ENCODE measurements at places on chromosomes 3 and 15. TPM values are rescaled to one million over a fixed set of nuclear protein-coding genes. Genes with fewer than 3 reads are reported as not detected.
A peak's percentile ranks its signal among the peaks of the same experiment; 100 is the strongest.

- no peak overlapping the region for H3K27ac ChIP-seq
- H3K27me3 ChIP-seq = no peaks in the 10 kb centered on the region
- no peak for DNase-seq
- H3K4me3 ChIP-seq = no peak overlapping the region
- H3K4me1 ChIP-seq = peaks cover 13% of the 10 kb centered on the region
- H3K36me3 ChIP-seq = no peaks in the 10 kb centered on the region
These were observed 17.6 kb upstream of the BCL2A1 start for GRCh38 chr15:79988448-79989117.

- no peaks in the 10 kb centered on the region for H3K27me3 ChIP-seq
- H3K4me3 ChIP-seq = peak overlapping the region; percentile 85
- peak overlapping the region; percentile 93 for H3K27ac ChIP-seq
- DNase-seq = peak; percentile 32
- peaks cover 34% of the 10 kb centered on the region for H3K4me1 ChIP-seq
These were observed 587 bp upstream of the TNK2 start for GRCh38 chr3:195908694-195909581.

Gene GLDN
- not detected for total RNA-seq

Gene MNS1
- total RNA-seq = 0.57 TPM
